ENCODE measurements at places on chromosomes 6 and 20.

DNA sequence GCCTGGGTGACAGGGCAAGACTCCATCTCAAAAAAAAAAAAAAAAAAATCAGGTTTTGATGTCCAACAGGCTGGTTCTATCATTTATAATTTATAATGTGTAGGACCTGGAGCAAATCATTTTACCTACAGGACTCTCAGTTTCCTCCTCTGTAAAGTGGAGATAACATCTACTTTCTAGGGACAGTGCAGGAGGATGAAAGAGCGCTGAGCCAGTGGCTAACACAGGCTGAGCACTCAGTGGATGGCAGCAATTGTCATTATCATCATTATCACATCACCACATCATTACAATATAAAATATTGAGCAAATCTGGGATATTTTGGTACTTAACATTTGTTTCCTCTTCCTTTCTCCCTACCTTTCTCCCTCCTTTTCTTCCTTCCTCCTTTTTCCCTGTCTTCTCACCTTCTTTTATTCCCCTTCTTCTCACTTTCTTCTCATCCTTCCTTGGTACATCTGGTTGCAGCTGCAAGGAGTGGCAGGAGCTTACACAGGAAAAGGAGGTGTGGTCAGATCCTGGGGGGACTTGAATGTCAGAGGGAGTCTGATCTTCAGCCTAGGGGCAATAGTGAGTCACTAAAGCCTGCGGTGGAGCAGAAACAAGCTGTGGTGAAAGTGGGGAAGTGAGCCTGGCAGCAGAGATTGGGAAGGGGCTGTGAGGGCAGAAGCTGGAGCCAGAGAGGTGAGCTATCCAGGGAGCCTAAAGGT, 24.6 kb upstream of the CTNNBL1 start:
- DNase-seq: no peak

DNA sequence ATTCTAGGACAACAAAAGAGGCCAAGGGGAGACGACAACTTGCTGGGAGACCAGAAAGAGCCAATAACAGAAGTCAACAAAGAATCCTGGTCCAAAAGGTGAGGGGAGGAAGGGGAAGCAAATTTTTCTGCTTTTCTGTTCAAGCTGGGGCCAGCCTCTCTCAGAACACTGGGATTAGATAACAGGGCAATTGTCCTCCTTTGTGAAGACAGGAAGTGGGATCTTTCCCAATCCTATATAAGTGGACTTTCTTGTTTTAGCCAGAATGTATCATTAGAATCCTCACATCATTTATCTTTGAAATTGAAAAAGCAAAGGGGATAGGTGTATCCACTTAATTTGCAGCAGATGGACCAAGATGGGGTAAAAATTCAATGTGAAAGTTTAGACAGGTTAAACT, 101.2 kb upstream of the COL21A1 start:
- DNase-seq: no peak

DNA sequence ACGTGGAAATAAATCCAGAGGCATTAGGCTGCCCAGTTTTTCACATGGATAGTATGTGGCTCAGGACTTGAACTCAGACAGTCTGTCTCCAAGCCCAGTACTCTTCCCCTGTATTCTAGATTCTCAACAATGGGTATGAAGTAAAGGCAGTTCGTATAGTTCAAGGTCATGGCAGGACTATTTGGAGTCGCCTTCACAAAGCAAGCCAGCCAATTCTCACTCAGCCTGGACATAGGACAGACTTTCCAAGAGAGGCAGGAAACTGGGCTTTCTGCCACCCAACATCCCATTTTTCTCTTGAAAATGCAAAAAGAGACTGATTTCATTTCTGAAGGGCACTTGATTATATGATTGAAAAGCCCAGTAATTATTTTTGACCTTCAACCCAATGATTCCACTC, 111.0 kb downstream of the EDN1 start:
- DNase-seq: peak; percentile 1

GRCh38 chr6:167046861-167047495, 47.8 kb downstream of the CEP43 start:
- no peak for DNase-seq

GRCh38 chr20:25253606-25254275, 5.9 kb downstream of the PYGB start:
- DNase-seq: no peak

GRCh38 chr6:2263896-2264295, 18.5 kb upstream of the GMDS start:
- DNase-seq: no peak

DNA sequence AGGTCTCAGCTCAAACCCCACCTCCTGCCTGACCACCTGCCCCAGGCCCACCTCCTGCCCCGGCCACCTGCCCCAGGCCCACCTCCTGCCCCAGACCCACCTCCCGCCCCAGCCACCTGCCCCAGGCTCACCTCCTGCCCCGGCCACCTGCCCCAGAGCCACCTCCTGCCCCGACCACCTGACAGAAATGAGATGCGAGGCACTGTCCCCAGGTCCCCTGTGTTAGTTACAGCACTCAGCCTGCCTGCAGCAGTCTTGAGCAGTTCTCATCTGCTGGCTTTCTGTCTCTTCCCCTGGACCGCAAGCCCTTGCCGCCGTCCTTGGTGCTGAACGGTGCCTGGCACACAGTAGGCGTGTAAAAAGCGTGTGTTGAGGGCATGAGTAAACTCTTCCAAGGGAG, 79.5 kb downstream of the CDH4 start:
- no peak for DNase-seq

DNA sequence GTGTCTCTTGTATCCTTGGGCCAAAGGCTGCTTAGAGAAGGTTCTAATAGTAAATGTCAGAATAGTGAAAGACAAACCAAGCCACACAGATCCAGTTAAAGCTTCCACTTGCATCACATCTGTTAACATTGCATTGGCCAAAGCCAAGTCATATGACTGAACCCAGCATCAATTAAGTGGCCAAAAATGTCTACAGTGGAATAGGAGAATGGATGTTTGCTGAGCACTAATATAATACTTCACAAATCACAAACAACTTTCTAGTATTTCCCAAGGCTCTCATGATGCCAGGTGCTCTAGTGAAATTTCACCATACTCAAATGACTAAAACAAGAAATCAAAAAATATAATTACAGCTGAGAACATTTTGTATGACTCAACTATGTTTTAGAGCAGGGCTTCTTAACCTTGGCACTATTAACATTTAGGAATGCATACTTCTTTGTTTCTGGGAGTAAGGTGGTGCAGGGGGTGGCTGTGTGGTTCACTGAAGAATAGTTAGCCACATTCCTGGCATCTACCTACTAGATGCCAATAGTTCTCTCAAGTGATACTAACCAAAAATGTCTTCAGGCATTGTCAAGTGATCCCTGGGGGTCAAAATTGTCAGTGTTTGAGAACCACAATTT, 148.0 kb upstream of the SPTLC3 start:
- no peak for DNase-seq

DNA sequence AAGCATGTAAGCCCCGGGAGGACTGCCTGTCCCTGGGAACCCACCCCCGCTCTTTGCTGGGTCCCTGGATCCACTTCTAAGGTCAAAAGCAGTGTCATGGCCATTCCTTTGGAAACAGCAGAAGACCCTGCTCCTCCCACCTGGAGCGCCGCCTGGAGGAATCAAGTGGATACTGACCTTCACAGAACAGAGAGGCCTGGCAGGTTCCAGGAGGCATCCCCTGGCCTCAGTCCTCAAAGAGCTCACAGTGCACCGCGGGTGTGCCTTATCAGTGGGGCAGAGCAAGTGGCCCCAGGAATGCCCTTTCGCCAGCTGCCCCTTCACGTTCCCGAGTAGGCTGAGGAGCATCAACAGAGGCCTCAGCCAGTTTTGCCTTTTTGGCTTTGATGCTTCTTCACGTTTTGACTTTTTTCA, 11.1 kb upstream of the SLC4A11 start:
- no peak for DNase-seq
